ENCODE measurements at places on chromosomes 2 and 18. TPM values are rescaled to one million over a fixed set of nuclear protein-coding genes. Genes with fewer than 3 reads are reported as not detected.

The PRR30 gene
- total RNA-seq = not detected

The MARCHF4 gene
- total RNA-seq = not detected

- DNase-seq = no peak
These were observed 56.6 kb downstream of the GDF7 start for GRCh38 chr2:20723543-20723942.

DNA sequence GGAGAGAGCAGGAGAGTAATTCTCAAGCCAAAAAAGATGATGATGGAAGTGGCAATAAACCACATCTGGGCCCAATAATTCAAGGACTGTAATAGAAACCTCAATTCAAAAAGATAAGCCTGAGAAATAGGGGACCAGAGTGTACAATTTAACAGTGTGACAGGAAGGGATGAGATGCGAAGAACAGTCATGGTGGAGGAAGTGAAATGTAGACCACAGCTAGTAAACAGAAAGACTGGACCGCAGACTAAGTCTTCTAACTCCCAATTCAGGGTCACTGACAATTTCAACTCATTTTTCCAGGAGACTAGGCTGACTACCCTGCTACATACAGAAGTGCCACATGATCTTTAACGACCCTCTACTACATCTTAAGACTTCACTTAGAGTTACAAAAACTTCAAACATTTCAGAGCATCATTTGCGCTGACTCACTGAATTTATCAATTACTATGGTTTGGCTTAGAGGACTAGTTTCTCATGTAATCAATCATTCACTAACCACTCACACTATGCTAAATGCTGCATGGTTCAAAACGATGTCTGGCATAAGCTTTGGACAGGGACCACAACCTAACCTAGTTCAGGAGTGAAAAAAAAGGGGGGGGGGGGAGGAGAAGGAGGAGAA, 9.0 kb downstream of the CUL3 start:
- DNase-seq = no peak

- DNase-seq = peak; percentile 89
These were observed 6.7 kb downstream of the SP9 start for GRCh38 chr2:174341293-174341994.

The CD8B2 gene
- 0.65 TPM for total RNA-seq

- DNase-seq = no peak
These were observed 5.9 kb downstream of the OBSL1 start for GRCh38 chr2:219565130-219566080.

DNA sequence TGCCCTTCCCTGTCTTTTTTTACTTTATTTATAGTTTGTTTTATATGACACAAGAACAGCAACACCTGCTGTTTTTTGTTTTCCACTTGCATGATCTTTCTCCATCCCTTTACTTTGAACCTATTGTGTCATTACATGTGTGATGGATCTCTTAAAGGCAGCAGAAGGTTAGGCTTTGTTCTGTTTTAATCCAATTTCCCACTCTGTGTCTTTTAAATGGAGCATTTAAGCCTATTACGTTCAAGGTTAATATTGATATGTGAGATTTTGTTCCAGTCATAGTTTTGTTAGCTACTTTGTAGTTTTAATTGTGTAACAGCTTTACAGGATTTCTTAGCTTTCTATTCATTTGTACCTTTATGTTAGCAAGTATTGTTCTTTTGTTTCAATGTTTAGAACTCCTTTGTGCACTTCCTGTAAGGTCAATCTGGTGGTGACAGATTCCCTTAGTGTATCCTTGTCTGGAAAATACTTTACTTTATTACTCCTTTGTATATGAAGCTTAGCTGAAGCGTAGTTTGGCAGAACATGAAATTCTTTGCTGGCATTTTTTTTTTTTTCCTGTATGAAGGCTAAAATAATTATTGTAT, 1443.0 kb upstream of the LRRTM1 start:
- DNase-seq = no peak

GRCh38 chr18:24016643-24017042, 2.1 kb downstream of the TTC39C start:
- DNase-seq = no peak

The GGCX gene
- total RNA-seq = 48.9 TPM

Measured in ureter (tissue), 1 donor.